ENCODE measurements at places on chromosomes 12 and 14.

GRCh38 chr14:24861083-24861630 lies 188.8 kb downstream of the STXBP6 start:
- peak; percentile 19 for DNase-seq

GRCh38 chr14:24080888-24081738 lies 9.8 kb downstream of the CPNE6 start:
- DNase-seq: peak; percentile 57

DNA sequence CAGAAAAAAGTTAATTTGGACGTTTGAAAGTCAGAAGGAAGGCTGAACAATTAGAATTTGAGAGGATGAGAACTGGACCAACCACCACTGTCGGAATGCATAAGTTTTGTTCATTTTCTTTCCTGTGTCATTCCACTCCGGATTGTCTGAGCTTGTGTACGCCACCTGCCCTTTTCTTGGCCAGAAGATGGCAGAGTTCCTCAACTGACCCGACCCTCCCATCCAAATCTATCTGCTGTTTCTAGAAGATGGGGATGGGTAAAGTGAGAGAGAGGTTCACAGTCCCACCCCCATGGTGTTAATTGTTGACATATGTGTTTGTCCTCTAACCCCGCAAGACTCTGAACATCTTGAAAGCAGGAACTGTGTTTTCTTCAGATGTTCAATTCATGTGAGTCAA lies 388.0 kb downstream of the VRK1 start:
- DNase-seq: peak; percentile 13

DNA sequence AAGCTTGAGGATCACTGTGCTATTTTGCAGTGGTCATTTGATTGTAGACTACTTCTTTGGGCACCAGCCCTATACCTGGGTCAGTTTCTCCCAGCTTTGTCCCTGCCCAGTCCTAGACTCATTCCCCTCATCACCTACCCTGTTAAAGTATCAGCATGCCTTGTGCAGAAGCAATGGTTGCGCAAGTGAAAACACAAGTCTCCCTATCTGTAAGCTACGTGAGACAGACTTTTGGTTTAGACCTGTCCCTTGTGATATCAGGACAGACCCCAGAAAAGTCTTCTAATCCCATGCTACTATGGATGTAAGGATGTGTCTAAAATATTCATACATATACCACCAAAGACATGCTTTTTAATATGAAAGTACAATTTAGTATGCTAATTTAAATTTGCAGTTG lies 88.8 kb upstream of the ATP2B1 start:
- DNase-seq: no peak

GRCh38 chr12:59858508-59859170 lies 262.8 kb downstream of the SLC16A7 start:
- DNase-seq: no peak

GRCh38 chr14:37329189-37330001 lies 131.7 kb downstream of the MIPOL1 start:
- DNase-seq: no peak

DNA sequence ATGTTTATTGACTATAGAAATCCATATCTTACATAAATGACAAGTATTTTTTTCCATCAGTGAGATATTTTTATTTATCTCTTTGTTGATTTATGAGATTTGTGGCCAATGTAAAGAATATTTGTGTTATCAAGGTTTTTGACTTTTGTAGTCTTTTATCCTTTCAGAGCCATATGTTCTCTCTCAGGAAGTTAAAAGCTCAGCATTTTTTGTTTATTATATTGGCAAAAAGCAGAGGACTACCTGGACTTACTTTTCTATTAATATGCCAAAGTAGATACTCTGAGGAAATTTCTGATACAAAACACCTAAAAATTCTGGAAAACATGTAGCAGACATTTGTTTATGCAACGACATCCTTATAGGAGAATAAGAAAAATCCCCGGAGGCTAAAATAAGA lies 490.3 kb downstream of the SLC6A15 start:
- no peak for DNase-seq

DNA sequence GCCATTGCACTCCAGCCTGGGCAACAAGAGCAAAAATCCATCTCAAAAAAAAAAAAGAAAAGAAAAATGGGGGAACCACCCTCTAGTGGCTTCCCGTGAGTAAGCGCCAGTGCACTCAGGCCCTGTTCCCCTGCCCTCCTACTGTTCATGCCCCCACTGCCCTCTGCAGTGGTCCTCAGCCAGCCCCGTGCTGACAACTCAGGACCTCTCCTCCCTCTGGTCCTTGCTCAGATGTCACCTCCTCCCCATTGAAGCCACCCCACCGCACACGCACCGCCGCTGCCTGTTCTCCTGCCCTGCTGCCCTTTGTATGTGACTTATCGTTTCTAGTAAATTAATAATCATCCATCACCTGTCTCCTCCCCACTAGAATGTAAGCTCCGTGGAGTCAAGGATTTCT lies 58.8 kb upstream of the DYNC1H1 start:
- no peak for DNase-seq

DNA sequence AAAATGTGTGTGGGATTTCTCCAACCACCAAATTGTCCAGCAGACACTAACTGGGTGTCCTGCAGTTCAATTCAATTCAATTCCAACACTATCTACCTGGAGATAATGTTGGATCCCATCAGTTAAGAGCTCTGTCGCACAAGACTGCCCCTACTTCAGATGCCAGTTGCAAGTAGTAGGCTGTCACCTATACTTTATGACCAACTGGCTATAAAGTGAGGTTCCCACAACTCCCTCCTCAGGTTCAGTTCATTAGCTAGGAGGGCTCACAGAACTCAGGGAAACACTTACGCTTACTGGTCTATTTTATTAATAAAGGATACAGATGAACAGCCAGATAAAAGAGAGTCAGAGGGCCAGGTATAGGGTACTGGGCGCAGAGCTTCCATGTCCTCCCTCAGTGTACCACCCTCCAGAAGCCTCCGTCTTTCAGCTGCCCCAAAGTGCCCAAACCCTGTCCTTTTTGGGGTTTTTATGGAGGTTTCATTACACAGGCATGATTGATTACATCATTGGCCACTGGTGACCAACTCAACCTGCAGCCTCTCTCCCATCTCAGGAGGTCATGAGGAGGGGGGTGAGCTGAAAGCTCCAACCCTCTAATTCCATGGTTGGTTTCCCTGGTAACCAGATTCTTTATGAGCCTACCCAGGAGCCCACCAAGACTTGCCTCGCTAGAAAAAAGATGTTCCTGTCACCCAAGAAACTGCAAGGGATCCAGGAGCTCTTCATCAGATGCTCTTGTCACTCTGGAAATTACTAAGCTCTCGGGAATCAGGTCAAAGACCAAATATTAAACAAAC lies 7.5 kb upstream of the SERPINA5 start:
- DNase-seq: no peak

- DNase-seq: no peak
Measured at GRCh38 chr14:99189201-99189801, 82.7 kb downstream of the BCL11B start.

DNA sequence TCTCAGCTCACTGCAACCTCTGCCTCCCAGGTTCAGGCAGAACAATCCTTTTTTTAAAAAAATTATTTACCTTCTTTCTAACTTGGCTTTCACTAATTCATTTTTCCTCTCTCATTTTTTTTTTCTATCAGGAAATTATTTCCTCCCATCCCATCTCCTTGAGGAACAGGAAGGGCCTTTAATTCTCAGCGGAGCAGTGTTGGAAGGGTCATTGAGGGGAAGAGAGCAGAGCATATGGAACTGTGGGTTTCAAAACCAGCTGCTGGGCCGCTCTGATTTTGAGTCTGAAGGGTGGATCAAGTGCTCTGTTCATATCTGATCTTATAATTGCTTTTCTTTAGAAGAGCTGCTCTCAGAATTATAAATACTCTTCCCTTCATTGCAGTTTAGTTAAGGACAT lies 29.0 kb downstream of the NUBPL start:
- DNase-seq: no peak
